ENCODE measurements at places on chromosomes 12 and 14.

GRCh38 chr14:84375235-84375634, 1154.7 kb upstream of the FLRT2 start:
- no peak for DNase-seq

DNA sequence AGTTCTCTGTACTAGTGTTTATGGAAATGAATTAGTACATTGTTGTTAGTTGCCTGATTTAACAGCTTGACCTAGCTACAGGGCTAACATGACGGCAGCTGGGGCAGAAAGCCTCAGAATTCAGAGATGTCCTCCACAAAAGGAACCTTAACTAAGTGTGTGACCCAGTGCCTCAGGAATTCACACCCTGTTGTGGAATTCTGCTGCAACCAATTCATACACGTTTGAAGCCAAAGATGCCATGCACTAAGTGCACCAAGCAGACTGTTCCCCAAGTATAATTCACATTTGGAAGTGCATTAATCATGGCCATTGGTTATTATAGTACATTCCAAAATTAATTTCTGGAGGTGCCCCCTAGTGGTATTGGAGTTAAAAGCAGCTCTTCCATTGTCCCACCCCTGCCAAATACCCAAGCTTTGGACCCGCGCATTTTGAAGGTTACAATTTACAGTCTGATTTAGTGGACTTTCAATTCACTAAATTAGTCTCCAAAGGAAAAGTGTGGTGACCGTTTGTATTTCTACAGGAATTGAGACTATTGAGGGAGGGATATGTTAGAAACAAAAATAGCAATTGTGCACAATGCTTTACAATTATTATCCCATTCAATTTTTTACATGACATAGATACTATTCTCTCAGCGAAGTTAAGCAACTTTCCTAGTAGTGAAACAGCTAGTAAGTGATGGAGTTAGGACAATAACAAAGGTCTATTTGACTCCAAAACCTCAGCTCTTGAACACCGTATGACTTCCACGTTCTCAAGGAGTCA, 85.9 kb downstream of the PAX9 start:
- no peak for DNase-seq

- DNase-seq = no peak
These were observed 129.4 kb upstream of the NPAS3 start for GRCh38 chr14:32809255-32809654.

DNA sequence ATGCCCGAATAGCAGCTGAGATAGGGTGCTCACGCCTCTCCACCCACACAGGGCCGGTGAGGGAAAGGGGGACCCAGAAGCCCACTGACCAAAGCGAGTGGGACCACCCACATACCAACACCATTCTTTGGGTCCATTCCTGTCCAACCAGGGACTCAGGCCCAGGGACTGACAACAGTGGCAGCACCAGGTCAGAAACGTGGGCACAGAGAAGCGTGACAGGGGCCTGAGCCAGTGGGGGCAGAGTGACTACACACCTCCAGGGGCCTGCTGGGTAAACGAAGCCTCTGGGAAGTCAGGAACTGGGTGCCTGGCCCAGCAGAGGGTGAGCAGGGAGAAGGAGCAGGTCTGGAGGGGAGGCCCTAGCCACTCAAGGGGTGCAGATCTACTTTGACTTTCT, 13.7 kb downstream of the SPRYD3 start:
- DNase-seq = no peak

GRCh38 chr14:65352964-65353530, 59.5 kb upstream of the FUT8 start:
- DNase-seq = no peak

Measured in CD4-positive, alpha-beta T cell treated with Interleukin-17A for 1 hour (primary cell).